ENCODE measurements at places on chromosomes 4 and X.

DNA sequence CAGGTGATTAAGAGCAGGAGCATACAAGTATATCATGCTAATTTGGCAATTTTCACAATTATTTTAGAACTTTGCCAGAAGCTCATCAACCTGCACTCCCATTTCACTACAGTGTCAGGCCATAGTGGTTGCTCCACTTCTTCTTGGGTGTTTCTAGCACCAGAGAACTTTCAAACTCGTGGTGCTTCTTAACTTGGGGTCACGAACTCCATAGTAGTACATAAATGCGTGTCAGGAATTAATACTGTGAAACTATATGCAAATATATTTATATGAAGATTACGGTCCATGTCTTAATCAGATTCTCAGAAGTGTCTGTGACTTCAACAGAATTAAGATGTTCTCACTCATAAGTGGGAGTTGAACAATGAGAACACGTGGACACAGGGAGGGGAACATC, 254.3 kb upstream of the BMP3 start:
- no peak for DNase-seq

- no peak for DNase-seq
These were observed 26.6 kb downstream of the PLAC1 start for GRCh38 chrX:134631426-134632346.

- DNase-seq, result no peak
These were observed 457.1 kb downstream of the MID1IP1 start for GRCh38 chrX:39258331-39258730.

- DNase-seq, result no peak
These were observed 6.2 kb downstream of the SUV39H1 start for GRCh38 chrX:48702716-48703115.

All from stimulated activated CD4-positive, alpha-beta T cell treated with anti-CD3 and anti-CD28 coated beads, Interleukin-15, amount 100 ng/mL, for 48 hours (primary cell).